ENCODE measurements at places on chromosomes 7 and 10. TPM values are rescaled to one million over a fixed set of nuclear protein-coding genes. Genes with fewer than 3 reads are reported as not detected.

TNS3 gene
- 51.4 TPM for total RNA-seq

DNA sequence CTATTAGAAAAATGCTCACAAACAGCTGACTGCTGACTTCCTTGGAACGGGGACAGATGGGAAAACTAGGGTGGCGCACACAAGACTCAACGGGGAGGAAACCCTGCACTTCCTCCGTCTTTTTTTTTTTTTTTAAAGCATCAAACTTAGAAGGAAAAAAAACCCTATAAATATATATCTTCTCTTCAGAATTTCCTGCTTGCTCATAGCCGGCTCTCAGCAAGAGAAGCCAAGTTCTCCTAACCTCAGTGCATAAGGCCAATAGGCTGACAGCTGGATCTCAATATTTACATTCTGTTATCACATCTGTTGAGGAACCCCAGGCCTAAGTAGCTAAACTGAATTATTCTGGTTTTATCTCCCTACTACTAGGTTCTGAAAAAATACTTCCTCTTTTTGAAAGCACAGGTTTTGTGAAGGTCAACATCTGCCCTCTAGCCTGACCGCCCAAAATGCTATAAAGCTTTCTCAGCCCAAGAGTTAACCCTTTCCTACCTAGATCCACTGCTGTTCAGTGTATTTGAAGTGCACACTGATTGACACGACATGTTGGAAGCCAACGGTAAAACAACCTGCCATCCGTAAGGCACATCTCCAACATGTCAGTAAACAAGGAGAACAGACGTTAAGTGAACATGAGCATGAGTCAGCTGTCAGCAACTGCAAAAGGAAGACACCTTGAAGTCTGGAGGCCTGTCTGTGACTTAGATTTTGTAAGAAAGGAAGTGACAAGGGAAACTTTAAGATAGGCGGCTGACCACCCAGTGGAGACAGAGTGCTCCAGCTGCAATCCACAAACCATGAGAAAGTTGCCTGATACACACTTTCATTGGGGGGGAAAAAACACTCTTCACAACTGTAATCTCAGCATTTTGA lies 83.8 kb downstream of the EBLN1 start:
- DNase-seq, result no peak

DNA sequence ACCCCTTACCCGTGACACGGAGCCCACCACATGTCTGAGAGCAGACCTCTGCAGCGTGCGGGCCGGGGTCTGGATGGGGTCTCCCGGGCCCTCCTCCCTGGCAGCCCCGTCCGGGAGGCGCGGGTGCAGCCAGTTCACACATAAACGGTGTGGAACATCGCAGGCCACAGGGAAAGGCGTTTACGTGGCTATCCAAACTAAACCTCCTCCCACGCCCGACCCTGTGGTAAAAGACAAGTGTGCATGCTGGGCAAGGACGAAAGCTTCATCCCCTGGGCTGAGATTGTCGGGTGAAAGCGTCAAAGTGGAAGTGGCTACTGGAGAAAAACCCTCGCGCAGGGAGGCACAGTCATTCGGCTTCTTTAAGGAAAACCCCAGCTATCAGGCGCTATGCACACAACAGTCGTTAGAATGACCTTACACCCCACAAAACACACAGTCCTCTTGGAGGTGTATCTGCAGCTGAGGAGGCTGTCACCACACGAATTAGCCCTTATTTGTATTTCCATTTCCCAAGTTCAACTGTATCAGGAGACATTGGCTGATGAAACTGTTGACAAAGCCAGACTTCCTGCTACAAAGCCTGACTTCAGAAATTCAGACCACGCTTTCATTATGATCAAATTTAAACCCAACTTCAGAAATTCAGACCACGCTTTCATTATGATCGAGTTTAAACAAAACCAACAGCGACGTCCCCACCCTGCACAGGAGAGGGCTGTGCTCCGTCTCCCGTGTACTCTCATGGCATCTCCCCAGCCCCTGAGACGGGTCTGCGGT lies 15.3 kb downstream of the GPER1 start:
- no peak for DNase-seq

GNAT3 gene
- total RNA-seq, result not detected

TMEM213 gene
- not detected for total RNA-seq

CUZD1 gene
- total RNA-seq, result 0.32 TPM

GRCh38 chr10:66777665-66778064 lies 148.2 kb upstream of the LRRTM3 start:
- no peak for DNase-seq

DNA sequence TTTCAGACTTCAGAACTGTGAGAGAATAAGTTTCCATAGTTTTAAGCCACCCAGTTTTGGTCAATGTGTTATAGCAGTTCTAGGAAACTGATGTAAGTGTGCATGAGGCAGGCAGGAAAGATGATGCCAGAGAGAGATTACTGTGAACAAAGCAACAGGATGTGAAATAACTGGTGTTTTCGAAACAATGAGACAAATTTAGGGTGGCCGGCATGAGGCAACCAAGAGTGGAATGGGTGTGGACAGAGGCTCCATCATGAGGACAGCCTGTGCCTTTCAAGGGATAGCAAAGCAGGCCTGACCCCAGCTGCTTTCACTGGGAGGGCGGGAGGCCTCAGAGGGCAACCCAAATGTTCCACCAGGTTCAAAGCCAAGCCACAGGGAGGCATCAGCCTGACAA lies 67.3 kb upstream of the UCN3 start:
- DNase-seq, result peak; percentile 67

DNA sequence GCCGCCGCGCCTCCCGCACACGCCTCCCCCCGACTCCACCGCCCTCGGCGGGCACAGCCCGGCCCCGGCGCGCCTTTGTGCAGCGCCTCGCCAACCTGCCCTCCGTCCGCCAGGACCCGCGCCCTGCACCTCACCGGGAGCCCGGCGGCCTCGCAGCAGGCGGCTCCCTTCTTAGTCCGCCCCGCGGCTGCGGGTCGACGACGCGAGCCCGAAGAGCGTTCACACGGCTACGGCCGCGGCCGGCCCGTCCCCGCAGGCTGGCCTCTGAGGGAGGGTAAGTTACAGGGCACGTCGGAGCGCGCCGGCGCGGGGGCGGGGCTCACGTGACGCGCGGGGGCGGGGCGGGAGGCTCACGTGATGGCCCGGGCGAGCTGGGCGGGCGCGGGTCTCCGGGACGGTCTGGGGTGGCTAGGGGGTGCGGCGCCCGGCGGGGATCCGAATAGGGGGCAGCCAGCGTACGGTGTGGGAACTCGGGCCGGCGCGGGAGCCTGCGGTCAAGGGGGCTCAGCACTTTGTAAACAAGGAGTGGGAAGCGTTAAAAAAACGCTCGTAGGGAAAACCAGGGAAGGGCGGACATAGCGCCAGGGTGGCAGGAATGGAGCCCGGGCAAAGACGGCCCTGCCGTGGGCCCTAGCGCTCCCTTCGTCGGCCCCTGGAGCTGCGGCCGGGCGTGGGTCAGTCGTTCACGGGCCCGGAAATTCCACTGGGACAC lies at the start of gene ARHGAP12:
Gene ARHGAP12 (minus strand): TSS at position 283 of the 712 bp plus-strand sequence. CDS start 19,976 bp downstream, outside the sequence.
- DNase-seq, result peak; percentile 92

FAM200A gene
- total RNA-seq, result 5.4 TPM

- no peak for DNase-seq
These were observed 16.0 kb downstream of the CYP3A43 start for GRCh38 chr7:99843808-99844207.

- no peak for DNase-seq
These were observed 210.9 kb downstream of the CREB5 start for GRCh38 chr7:28623105-28623730.

GRCh38 chr10:92816091-92816531 lies 32.2 kb upstream of the EXOC6 start:
- no peak for DNase-seq

DENND2A gene
- total RNA-seq, result 9.6 TPM

DNA sequence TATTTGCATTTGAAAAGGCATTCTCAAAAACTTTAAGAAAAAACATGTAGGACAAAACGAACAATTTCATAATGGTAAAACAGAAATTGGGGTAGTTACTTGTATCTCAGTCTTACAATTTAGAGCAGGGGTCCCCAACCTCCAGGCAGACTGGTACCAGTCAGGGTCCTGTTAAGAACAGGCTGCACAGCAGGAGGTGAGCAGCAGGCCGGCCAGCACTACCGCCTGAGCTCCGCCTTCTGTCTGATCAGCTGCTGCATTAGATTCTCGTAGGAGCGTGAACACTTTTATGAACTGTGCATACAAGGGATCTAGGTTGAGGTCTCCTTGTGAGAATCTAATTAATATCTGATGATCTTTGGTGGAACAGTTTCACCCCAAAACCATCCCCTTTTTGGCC lies 77.3 kb downstream of the SEMA3A start:
- DNase-seq, result no peak

DNA sequence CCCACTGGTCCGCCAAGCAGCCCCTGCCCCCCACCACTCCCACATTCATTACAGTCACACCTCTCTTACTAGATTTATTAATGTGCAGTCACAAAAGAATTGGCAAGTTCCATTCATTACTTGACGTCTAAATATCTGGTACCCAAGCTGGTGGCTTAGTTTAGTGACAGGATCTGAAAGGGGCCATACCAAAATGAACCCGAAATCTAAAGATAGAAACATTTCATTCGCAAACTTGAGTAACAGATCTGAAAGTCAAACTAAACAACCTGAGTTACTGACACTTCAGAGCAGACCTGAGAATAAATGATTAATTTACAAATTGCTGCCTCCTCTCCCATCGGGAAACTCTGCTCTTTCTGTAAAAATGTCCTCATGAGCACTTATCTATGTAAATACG lies 53.4 kb downstream of the TNS3 start:
- no peak for DNase-seq

DNA sequence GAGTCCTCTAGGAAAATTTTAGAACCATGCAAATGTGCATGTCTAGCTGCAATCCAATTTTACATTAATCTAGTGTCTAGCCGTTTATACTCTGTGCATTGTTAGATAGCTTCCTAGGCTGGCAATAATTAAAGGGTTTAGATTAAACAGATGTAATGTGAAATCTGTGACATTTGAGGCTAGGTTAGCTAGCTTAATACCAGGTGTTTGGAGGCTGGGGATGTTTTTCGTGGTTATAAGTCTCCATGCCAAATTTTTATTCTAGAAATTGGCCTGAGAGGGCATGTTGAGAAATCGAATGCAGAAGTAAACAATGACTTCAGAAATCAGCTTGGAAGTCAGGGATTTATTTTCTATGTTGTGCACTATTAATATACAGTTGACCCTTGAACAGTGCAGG lies 94.2 kb downstream of the ST7 start:
- no peak for DNase-seq

- DNase-seq, result no peak
These were observed 29.9 kb downstream of the DNAJB6 start for GRCh38 chr7:157366722-157367121.

CFAP70 gene
- total RNA-seq, result 1.5 TPM

DNA sequence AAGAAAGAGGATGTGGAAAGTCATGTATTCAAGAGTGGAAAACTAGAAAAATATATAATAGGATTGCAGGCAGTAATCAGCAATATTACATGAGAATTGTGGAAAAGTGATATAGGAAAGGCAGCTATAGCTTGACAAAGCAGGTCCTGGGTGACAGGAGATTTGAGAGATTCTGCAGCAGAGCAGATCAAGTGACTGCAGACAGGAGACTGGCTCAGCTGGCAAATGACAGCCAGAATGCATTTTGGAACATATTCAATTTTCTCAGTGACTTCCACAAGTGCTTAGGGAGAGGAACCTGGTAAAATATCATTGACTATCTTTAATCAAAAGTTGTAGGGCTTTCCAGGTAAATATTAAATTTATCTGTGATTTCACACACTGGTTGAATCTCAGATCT lies 260.5 kb upstream of the CACNA2D1 start:
- DNase-seq, result no peak

Measured in left cardiac atrium (tissue), 4 donors.